ENCODE measurements at places on chromosomes 16 and 17.

- DNase-seq, result peak; percentile 66
These were observed 10.7 kb downstream of the CORO6 start for GRCh38 chr17:29612094-29612403.

GRCh38 chr16:46974352-46974751 is 878 bp upstream of the DNAJA2 start:
- no peak for DNase-seq

DNA sequence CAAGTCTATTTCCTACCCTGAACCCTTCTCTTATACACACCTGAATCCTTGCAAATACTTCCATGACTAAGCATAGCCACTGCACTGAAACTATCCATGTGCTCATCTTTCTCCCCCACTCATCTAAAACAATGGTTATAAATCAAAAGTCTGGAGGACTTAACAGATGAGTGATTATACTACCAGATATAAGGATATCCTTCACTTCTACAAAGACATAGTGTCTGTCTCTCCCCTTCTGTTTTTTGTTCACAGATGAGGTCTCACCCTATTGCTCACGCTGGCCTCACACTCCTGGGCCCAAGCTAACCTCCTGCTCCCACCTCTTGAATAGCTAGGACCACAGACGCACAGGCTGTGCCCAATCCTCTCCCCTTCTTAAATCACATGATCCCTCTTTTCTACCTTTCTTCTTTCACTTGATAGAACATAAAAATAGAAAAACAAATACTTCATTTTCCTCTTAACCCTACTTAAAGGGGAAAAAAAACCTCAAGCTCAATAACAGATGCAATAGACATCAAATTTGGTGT is 19.2 kb downstream of the CEP112 start:
- no peak for DNase-seq

GRCh38 chr16:53745753-53746266 is 41.9 kb downstream of the FTO start:
- DNase-seq, result no peak

DNA sequence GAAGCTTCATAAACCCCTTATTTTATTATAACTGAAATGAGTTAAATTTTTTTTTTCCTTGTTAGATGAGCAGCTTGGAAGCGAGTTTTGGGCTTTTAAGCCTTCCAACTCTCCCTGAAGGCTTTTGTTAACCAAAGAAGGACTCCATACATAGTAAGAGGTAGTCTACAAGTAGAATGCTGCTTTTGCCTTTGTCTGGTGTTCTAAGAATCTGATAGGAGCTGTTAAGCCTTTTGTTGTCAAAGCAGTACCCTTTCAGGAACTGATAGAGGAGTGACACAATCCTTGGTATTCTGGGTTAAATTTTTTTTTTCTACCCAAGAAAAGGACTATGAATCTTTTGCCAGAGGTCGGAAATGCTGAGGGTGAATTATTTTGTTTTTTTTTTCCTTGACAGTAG is 26.1 kb downstream of the MAP2K4 start:
- no peak for DNase-seq

GRCh38 chr17:36197387-36197703 is 787 bp upstream of the CCL3L1 start:
- DNase-seq, result no peak

- DNase-seq, result no peak
These were observed 26.8 kb upstream of the FOXK2 start for GRCh38 chr17:82492643-82493225.

GRCh38 chr17:66165537-66166123 is 26.3 kb downstream of the CEP112 start:
- no peak for DNase-seq

GRCh38 chr16:48188449-48189102 is 32.8 kb upstream of the ABCC12 start:
- no peak for DNase-seq

DNA sequence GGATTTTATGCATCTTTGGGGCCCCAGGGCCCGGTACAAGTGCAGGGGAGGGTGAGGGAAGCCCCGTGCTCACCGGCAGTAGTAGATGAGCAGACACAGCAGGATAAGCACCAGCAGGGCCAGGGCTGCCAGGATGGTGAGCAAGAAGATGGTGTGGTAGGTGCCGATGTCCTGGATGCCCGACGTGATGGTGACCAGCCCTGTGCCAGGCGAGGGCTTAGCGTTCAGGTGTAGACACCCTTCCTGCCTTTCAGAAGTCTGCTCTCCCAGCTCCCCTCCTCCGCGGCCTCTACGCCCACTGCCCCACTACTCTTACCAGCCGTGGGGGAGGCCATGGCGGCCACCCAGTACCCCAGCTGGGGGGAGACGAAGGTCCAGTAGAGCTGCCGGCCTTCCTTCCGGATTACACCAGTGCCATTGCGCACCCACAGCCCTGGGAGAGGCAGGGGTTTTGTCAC is 8.0 kb downstream of the FAM171A2 start:
- no peak for DNase-seq

DNA sequence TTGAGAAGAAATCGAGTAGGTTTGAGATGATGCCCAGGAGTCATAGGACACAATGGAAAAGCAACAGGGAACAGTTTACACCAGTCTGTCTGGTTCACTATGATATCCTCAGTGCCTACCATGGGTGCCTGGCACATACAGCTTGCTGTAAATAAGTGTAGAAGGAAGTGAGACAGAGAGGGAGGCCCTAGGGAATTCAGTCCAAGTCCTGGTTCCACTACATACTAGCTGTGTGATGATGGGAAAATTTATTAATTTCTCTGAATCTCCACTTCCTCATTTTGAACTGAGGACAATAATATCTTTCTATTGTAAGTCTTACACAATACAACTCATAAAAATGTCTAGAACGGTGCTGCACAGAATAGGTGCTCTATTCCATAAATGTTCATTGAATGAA is 53.3 kb upstream of the LYRM9 start:
- DNase-seq, result no peak

DNA sequence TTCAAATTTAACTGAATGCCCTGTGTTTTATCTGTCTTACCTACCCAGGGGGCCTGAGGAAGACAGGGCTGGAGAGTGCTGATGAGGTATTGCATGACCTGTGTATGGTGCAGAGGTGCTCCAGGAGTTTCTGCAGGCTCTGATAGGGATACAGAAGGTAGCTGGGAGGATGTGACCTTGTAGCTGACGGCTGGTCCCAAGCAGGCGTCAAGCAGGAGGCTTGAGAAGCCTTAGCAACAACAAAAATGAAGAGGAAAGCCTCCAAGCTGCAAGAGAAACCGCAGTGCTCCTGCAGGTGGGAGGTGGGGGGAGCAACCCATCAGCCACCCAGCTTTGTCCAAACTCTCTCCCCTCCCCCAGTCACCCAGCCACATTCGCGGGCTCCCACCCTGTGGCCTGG is 40.4 kb downstream of the LAT start:
- no peak for DNase-seq

DNA sequence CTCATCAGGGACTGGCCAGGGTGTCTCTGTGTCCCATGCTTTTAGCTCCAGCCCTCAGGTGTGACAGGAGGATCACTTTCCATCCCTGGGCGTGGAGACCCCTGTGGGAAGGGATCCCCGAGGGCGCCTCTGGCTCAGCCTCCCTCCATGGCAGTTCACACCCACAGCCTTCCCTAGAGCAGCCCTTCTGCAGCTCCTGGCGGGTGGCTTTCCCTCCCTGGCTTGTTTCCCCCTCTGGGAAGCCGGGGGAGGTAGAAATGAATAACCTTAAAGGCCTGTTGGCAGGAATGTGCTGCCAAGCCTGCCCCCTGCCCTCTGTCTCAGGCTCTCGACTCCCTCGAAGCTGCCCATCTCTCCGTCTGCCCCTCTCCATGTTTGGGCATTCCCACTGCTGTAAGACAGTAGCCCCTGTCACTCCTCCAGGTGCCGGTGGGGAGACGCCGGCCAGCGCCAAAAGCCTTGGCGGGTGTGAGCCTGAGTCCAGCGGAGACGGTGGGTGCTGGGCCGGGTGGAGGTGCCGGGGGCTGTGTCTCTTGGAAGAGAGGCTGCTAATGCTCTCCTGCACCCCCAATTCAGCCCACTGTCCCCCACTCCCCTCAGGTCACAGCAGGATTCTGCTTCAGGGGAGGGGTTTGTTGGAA is 2.1 kb upstream of the ATP2A1 start:
- no peak for DNase-seq

- DNase-seq, result no peak
These were observed 25.6 kb downstream of the MGAT5B start for GRCh38 chr17:76893623-76894334.

GRCh38 chr16:85897382-85897781 is 1.6 kb upstream of the IRF8 start:
- DNase-seq, result no peak

GRCh38 chr17:79400989-79401703 is 209.7 kb downstream of the RBFOX3 start:
- DNase-seq, result peak; percentile 79

DNA sequence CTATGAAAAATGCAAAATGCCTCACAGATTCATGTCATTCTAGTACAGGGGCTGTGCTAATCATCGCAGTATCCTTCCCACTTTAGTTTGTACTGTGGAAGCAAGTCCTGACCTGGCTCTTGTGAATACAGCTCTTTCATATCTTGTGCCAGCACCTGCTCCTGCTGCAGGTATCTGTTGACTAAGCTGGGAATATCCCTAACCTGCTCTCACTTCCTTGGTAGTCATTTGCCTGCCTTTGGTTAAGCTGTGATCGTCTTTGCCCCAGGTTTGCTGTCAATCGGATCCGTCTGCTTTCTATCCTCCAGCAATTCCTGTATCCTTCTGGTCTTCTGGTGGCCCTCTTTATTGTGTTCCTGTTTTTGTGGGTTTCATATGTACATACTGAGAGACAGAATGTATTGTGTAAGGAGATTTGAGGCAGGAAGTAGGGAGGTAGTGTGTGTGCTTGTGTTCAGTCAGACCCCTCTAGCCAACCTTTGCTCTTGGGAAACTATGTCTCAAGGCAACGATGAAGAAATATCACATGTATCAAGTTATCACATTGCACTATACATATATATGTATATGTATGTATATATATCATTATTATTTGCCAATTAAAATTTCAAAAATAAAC is 7.7 kb upstream of the GINS3 start:
- no peak for DNase-seq

GRCh38 chr17:63706336-63707082 is 6.6 kb upstream of the LIMD2 start:
- no peak for DNase-seq

- DNase-seq, result no peak
These were observed 65.8 kb upstream of the ENDOV start for GRCh38 chr17:80349151-80349651.

DNA sequence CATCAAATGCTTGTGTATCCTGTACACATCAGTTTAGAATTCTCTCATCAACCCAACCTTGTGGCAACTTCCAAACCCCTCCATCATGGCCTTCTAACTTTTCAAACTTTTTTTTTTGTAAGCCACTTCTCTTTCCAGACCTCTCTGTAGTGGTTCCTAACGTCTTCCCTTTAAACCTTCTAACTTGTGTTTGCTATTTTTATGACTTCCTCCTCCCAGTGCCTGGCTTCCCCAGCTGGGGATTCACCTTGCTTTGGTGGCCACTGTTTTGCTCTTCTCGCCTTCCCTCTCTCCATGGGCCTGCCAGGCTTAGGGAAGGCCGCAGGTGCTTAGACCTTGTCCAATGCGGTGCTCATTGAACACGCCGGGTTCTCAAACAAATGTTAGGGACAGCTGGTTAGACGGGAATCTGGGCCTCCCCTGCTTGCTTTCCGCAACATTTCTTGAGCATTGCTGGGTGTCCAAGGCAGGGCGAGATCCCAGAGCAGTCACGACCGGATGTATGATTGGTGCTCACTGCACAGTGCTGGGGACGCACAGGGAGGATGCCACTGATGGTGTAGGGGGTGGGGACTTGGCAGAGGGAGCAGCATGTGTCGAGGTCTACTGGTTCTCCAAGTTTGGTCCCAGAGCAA is 1.1 kb upstream of the XYLT2 start:
- DNase-seq, result no peak

DNA sequence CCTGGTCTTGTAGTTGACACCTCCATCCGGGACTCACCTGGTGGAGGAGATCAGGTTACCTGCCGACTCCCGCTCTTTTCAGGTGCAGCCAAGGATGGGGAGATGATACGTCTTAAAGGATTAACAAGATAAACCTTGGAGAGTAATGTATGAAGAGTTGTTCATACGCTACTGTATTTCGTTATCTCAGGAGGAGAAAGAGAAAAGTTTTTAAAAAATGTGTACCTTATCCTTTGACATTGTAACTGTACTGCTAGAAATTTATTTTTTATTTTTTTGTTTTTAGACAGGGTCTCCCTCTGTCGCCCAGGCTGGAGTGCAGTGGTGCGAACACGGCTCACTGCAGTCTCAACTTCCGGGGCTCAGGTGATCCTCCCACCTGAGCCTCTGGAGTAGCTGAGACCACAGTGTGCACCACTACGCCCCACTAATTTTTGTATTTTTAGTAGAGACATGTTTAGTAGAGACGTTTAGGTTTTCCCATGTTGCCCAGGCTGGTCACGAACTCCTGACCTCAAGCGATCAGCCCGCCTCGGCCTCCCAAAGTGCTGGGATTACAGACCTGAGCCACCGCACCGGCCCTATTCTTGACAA is 764 bp upstream of the SMURF2 start:
- DNase-seq, result no peak

DNA sequence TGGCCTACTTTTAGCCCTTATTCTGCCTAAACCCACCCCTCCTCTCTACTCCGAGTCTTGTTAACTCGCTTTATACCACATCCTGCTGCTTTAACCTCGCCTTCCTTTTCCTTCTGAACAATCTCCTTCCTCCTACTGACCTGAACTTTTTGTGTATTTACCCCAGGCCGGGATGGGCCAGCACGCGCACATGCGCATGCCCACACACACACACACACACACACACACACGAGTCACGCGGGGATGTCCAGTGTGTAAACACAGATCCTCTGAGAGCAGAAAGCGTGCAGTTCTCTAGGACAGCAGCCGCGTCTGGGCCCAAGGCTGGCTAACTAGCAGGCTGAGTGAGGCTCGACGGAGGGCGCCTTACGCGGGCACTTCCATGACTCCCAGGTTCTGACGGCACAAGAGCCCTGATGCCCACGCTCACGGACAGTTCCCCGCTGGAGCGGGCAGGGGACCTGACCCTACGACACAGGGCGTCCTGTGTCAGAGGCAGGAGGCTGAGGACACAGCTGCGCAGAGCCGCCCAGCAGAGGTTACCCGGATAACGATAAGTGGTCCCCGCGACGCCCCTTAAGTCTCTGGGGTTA is 610 bp downstream of the PIK3R5 start:
- no peak for DNase-seq

- DNase-seq, result no peak
These were observed 14.0 kb downstream of the ANKRD11 start for GRCh38 chr16:89476379-89476778.

- DNase-seq, result no peak
These were observed 5.9 kb upstream of the ALKBH5 start for GRCh38 chr17:18177722-18178121.

DNA sequence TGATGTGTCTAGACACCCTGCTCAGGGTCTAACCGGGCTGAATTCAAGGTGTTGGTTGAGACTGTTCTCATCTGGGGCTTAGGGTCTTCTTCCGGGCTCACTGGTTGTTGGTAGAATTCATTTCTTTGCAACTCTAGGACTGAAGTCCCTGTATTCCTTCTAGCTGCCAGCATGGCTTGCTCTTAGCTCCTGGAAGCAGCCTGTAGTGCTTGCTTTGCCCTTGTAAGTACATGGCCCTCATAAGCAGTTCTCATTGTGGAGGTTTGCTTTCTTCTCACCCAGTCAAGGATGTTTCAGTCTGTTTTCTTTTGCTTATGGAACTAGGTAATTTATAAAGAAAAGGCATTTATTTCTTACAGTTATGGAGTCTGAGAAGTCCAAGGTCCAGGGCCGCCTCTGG is 26.3 kb downstream of the COX10 start:
- DNase-seq, result no peak

- DNase-seq, result peak; percentile 50
These were observed 520.4 kb upstream of the WSB1 start for GRCh38 chr17:26773189-26774188.

GRCh38 chr16:85651629-85652430 is 36.9 kb downstream of the GINS2 start:
- DNase-seq, result no peak

All from tibial artery (tissue), 4 donors.